ENCODE measurements at places on chromosomes 16 and 17.

DNA sequence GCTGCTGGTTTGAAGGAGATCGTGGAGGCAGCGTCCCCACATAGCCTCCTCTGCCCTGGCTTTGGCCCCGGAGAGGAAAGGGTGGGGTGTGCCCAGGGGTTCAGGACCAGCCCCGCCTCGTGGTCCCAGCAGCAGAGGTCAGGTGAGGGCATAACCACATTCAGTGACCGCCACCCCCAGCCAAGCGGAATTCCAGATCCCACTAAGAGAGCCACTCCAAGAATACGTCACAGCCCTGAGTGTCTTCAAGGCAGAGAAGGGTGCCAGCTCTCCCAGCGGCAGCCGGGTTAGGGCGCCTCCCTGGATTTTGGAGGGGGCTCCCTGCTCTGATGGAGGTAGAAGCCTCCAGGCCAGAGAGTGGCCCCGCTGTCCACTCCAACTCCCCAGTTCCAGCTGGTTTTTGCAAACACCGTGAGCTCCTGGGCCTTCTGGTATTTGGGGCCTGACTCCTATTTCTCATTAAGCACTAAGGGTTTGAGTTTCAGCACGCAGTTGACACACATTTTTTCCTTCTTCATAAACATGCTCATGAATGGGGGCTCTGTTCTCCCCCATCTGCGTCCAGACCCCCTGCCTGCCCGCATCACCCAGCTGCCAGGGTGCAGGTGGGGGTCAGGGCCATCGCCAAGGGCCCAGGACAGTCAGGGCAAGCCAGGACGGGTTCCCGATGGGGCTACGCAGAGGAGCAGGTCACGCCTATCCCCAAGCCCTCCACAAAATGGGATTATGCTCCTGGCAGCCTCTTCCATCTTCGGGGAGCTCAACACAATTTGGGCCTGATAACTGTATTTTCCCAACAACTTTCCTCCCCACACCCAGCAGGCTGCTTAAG is 98.4 kb upstream of the PLCG2 start:
- no peak for DNase-seq

GRCh38 chr17:77475016-77475976 is 334.5 kb downstream of the SEC14L1 start:
- peak; percentile 56 for DNase-seq

DNA sequence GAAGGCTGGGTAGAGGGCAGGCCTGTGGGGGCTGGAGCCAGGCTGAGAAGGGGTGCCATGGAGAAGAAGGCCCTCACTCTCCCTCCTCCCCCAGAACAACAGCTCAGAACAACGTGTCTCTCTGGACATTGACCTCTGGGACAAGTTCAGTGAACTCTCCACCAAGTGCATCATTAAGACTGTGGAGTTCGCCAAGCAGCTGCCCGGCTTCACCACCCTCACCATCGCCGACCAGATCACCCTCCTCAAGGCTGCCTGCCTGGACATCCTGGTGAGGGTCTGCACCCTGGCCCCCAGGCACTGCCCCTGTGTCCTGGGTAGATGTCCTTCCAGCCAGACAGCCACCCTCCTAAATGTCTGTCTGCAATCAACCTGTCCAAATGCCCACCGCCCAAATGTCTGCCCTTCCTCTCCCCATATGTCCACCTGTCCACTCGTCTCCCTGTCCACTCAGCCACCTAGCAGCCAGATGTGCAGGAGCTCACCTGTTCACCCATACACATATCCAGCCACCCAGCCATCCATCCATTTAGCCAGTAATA is 12.2 kb downstream of the GJD3 start:
- no peak for DNase-seq

DNA sequence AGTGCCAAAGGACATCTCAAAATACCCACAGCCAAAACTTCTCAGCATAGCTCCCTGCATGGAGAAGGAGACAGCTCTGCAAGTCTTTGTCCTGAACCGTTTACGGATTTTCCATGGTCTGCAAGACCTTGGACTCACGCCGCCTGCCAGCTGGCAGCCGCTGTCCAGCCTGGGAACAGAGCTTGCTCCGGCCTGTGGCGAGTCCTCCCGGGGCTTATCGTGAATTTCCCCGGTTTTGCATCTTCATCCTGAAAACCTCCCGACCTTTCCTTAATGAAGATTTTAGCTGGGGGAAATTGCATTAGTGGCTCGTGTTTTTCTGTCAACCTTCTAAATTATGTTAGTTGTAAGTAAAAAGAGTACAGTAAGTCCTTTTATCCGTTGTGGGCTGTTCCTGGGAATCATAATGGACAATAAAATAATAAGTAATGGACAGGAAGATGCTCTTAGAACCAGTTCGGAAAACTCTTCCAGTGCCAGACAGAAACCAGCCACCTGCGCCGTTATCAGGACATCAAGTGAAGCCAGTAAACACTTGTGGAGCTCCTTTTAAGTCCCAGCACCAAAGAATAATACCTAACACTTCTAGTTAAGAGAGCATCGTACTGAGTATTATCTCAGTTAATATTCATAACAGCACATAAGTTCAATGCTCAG is 112.4 kb upstream of the NOL11 start:
- DNase-seq = no peak

DNA sequence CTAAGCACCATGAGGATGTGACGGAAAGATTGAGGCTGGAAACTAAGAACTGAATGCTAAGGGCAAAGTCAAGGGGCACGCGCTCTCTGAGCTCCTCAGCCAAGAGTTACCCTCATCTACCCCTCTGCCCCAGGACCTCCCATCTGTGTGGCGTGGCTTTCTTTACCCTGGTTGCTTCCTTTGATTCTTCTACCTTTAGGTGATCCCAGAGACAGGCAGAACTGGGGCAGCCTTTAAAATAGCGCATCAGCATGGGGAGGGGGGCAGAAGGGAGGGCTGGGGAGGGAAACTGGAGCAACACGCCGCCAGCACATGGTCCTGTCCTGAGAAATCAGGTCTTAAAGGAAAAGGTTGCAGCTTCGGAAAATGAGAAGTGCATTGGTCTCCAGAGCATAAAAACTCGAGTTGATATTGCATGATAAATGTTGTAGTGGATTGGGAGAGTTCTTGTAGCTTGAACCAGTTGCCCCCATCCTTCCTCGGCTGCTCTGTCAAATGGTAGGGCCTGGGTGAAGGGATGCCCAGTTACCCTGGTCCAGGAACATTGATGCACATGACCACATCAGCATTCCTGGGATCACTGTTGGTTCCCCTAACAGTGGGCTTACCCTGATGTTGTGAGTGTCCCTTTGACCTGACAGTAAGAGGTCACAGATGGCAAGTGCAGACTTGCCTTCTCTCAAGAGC is 29.7 kb downstream of the LDHD start:
- DNase-seq = no peak

DNA sequence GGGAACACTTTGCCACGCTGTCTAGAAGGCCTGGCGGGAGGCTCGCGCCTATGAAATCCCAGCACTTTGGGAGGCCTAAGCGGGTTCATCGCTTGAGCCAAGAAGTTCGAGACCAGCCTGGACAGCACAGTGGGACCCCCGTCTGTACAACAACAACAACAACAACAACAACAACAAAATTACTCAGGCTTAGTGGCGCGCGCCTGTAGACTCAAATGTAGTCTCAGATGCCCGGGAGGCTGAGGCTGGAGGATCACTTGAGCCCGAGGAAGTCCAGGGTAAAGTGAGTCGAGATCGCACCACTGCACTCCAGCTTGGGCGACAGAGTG is 297 bp upstream of the SLFN13 start:
- no peak for DNase-seq

DNA sequence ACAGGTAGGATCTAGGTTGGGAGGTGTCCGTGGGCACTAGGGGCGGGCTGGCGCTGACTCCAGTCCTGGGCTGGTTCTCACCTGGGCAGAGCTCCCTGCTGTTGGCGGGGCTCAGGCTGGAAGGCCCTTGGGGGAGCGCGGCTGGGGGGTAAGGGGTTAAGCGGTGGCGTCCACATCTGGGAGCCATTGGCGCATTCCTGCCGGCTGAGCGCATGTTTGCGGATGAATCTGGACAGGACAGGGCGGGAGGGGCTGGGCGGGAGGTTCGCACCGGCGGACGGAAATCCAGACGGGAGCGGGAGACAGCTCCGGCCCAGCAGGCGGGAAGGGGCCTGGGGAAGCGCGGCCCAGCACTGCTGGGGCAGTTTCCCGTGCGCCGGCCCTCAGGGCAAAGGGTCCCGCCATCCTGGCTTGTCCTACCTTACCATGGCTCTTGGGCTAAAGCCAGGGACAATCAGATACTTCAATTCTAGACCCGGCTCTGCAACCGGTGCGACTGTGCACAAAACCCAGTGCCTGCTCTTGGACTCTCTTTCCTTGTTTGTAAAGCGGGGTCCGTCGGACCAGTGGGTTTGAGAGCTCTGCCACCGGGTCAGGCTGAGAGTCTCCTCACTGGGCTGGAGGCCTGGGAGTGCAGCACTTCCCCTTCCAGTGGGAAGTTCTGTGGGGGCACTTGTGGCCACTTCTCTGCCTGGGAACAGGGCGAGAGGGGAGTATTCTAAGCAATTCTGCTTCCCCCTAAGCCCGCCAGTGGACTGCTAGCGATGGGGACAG is 7.8 kb downstream of the RARA start:
- no peak for DNase-seq

GRCh38 chr17:732902-733720 is 715 bp downstream of the TLCD3A start:
- DNase-seq = no peak

DNA sequence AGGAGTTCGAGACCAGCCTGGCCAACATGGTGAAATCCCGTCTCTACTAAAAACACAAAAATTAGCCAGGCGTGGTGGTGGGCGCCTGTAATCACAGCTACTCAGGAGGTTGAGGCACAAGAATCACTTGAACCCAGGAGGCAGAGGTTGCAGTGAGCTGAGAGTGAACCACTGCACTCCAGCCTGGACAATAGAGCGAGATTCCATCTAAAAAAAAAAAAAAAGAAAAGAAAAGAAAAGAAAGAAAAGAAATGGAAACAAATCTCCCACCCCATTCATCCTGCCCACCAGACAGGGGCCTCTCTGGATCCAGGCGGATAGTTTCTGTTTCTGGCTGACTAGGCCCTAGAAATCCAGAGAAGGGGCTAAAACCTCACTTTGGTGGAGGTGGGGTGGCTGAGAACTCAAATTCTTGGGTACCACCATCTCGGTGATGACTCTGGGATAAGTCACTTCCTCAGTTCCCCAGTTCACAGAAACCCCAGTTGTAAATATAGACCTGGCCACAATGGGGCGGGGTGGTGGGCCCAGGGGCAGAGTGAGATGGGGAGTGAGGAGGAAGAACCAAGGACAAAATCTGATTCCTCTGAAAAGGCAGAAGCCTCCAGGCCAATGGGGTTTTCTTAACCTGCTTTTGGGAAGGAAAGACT is 22.2 kb downstream of the SOCS1 start:
- DNase-seq = no peak

GRCh38 chr16:11253009-11253994 is 2.7 kb downstream of the SOCS1 start:
- peak; percentile 47 for DNase-seq

- no peak for DNase-seq
These were observed 587.3 kb upstream of the CDH5 start for GRCh38 chr16:65779201-65779600.

GRCh38 chr17:82776454-82776853 is 24.6 kb downstream of the TBCD start:
- no peak for DNase-seq

DNA sequence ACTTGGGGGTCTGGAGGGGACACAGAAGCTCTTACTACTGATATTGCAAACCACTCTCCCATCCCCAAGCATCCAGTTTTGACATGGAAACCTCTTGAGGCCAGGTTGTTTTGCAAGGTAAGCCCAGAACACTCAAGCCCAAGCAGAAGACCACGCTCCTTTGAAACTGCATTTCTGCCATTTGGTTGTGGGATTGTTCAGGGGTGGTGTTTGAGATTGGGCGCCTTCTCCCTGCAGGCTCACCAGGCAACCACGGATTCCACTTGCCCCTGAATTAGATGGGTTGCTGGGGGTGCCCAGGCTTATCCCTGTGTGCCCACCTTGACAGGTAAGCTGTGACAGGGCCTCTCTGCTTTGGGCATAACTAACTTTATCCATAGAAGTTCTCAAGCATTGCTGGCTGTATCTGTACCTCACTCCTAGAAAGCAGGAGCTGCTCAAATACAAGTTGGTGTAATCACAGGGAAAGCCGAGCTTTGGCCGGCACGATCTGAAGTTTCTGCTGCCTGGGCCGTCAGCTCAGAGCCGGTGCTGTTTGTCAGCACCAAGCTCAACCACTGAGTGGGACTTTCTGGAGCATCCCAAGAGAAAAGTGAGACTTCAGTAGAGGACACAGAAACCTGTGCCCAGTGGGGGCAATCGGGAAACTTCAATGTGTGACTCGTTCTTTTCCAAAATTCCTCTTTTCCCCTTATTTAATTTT is 93.6 kb downstream of the CYLD start:
- no peak for DNase-seq

DNA sequence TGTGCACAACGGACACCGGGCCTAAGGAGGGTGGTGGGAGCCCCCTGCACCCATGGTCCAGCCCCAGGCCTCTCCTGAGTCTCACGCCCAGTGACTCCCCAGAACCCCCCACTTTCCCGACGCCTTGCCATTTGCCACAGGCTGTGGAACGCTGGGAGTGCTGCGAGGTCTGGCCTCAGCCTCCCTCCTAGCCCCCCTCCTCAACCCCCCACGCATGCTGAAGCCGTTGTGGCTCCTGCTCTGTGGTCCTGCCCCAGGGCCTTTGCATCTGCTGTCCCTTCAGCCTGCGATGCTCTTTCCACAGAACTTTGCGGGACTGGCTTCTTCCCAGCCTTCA is 226.0 kb upstream of the GSE1 start:
- DNase-seq = no peak

DNA sequence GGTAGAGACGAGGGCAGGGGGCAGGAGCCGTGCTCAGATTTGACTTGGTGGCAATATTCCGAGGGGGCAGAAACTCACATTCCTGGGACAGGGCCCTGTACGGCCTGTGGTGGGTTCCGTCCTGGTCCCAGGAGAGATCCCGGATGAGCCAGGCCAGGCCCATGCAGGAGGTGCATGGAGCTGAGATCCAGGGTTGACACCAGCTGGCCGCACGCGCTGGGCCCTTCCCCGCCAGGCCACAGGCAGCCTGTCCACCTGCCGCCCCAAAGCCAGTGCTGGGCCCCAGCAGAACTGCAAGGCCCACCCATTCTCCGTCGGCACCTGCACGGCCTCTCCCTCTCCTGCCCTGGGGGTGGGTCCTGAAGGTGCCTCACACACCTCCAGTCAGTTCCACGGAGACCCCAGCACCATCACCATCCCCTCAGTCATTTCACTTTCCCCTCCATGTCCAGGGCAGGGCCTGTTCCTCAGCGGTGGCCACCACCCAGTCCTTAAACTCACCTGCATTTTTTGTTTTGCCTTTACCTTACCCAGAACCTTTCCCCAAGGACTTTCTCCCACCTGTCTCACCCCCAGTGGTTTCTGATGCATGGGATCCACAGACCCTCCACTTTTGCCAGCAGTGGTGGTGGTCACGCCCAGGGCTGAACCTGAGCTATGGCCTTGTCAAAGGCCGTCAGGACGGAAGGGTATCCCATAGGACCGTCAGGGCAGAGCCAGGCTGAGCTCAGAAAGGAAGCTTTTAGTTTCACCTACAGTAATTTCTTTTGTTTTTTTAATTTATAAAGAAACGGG is 25.1 kb upstream of the CDH15 start:
- no peak for DNase-seq

- DNase-seq = no peak
These were observed 1722.7 kb downstream of the TP53TG3F start for GRCh38 chr16:35182043-35182677.

All from effector memory CD8-positive, alpha-beta T cell (primary cell).